ENCODE measurements at places on chromosomes 12 and 14. TPM values are rescaled to one million over a fixed set of nuclear protein-coding genes. Genes with fewer than 3 reads are reported as not detected.
A peak's percentile ranks its signal among the peaks of the same experiment; 100 is the strongest.

DNA sequence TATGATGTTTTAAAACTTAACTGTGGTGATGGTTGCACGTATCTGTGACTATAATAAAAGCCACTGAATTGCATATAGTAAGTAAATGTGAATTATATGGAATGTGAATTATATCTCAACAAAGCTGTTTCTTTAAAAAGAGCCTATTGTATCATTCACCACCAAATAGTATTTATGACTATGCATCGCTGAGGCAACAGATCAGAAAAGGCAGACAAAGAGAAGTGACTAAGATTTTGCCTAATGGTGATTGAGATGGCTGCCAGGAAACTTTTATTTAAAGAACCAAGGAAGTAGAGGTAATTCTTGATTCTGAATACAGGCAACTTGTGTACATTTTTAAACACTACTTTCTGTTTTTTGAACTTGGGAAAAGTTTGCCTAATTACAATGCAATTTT, 31.7 kb downstream of the DHRS7 start:
- no peak for DNase-seq

- no peak for DNase-seq
Measured at GRCh38 chr14:71410578-71411284, 503.5 kb downstream of the PCNX1 start.

GRCh38 chr14:44759277-44759676, 202.5 kb downstream of the KLHL28 start:
- DNase-seq = no peak

DNA sequence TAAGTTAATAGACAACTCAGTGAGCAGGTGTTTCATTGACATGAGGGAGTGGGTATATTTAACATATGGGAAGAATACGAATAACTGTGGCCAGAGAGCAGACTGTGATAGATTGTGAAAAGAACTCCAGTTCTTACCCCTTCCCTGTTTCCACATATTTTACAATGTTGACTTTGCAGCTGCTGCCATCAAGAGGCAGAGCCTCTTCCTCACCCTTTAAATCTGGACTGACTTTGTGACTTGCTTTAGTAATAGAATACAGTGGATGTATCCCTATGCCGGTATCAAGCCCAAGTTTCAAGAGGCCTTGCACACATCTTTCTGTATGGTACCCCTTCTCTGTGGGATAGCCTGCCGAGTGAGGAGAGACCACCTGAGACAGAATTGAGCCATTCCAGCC, 356.7 kb downstream of the ETNK1 start:
- DNase-seq = no peak

- DNase-seq = no peak
Measured at GRCh38 chr12:2111826-2112225, 59.0 kb downstream of the CACNA1C start.

DNA sequence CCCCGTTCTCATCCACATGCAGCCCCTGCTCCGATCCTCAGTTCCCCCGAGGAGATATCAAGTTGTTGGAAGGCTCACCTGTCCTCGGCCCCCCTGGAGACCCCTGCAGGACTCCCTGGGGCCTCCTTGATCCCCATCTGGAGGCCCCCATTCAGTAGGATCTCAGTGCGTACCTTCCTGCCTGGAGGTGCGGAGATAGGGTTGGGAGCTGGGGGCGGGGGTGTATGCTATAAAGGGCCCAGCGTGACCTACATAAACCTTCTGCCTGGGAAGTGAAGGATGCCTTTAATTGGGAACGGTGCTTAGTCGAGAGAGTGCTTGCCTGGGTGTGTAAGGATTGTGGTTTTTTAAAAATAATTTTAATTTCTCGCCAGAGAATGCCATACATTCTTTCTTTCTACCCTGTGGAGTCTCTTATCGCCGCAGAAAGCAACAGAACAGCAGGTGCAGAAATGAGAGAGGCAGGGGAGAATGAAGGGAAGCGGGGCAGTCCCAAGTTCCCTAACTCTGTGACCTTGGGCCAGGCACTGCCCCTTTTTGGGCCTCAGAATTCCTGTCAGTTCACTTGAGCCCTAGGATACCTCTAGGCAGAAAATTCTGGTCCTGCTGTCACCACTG, 153.7 kb downstream of the TSPAN9 start:
- DNase-seq = no peak

- no peak for DNase-seq
Measured at GRCh38 chr12:76402259-76402658, 54.0 kb upstream of the BBS10 start.

GRCh38 chr14:75322746-75323145, 44.1 kb downstream of the FOS start:
- no peak for DNase-seq

GRCh38 chr12:100826323-100826722, 31.7 kb downstream of the ANO4 start:
- peak; percentile 44 for DNase-seq

Gene CSRP2
- 2.0 TPM for total RNA-seq

Measured in activated CD4-positive, alpha-beta T cell treated with anti-CD3 and anti-CD28 coated beads for 36 hours (primary cell).